ENCODE measurements at places on chromosomes 3 and 15. TPM values are rescaled to one million over a fixed set of nuclear protein-coding genes. Genes with fewer than 3 reads are reported as not detected.

CLDN16 gene
- not detected for total RNA-seq

PLA2G4B gene
- 3.3 TPM for total RNA-seq

DNA sequence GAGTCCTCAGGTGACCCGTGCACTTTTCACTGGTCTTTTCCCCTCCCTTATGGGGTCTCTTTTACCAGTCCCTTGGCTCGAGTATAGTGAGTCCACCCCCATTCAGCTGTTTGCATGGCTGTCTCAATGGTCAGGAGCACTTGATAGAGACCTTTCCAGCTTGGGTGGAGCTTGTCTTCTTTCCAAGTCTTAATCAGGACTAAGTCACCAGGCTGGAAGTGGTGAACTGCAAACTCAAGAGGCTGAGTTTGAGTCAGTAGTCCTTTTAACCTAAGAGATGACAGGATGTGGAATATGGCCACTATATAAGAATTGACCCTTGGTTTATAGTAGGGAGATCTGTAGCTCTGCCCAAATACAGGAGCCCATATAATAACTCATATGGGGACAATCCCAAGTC lies 279.7 kb downstream of the PYDC2 start:
- no peak for ATAC-seq

GRCh38 chr3:111610189-111610588 lies 15.0 kb upstream of the ZBED2 start:
- ATAC-seq: no peak

DNA sequence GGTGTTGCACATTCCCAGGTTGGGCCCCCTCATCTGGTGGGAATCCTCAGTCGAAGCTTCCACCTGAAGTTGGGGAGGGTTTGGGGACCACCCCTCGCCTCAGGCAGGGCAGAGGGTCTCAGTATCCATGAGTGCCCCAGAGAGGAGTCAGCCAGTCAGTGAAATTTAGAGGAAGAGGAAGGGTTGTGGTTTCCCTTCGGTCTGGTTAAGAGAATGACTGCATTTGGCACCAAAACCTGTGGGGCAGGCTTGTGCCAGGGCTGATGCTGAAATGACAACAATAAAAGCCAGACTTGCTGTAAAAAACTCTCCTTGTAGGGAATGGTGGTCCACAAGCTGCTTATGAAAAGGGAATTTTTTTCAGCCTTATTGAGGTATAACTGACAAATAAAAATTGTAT lies 22.6 kb downstream of the LMCD1 start:
- no peak for ATAC-seq

DNA sequence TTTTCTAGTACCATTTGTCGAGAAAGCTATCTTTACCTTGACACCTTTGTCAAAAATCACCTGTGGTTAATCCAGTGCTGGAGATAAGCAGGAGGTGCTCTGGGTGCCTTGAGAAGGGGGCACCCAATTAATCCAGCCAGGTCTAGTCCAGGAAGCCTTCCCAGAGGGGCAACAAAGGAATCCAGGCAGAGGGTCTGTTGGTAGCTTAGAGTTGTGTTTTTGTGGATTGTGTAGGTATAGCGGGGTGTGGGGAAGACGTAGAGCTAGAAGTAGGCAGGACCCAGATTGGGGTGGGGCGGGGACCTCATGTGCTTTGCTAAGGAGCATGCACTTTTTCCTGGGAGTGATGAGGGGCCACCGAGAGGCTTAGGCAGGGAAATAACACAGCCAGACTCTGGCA lies 6.0 kb upstream of the PIGZ start:
- no peak for ATAC-seq

DNA sequence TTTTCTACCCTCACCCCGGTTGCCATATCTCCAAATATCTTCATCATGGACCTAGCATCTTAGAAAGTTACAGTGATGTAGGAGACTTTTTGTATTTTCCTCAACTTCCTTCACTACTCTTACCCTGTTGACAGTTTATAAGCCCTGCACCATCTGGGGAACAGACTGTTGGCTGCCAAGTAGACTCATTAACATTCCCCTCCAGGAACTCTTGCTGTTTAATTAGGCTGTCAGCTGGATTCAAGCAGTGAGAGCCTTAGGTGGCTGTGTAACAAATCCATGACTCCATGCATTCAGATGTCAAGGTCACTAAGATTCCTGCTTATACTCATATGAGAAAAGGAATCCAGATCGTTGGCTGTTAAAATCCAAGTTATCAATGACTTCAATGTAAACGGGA lies 198.3 kb downstream of the NAALADL2 start:
- no peak for ATAC-seq

Data from gastroesophageal sphincter (tissue), 4 donors.